ENCODE measurements at places on chromosomes 2 and 18.

DNA sequence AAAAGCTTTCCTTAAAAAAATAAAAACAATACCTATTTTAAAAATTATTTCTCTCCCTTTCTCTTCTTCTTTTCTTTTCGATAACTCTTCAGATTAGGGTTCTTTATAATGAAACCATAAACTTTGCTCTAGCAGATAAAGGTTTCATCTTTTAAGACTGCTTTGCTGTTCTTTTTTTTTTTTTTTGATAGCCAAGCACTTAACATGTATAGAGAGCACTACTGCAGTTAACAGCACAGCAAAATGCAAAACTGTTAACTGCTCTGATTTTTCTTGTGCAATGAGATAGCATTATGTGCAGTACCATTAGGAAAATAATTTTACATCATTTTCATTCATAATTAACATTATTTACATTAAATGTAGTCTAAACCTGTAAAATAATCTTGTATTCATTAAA is 36.3 kb downstream of the GALNT1 start:
- DNase-seq, result no peak

- no peak for DNase-seq
Measured at GRCh38 chr2:43631618-43632317, 5.3 kb upstream of the PLEKHH2 start.

DNA sequence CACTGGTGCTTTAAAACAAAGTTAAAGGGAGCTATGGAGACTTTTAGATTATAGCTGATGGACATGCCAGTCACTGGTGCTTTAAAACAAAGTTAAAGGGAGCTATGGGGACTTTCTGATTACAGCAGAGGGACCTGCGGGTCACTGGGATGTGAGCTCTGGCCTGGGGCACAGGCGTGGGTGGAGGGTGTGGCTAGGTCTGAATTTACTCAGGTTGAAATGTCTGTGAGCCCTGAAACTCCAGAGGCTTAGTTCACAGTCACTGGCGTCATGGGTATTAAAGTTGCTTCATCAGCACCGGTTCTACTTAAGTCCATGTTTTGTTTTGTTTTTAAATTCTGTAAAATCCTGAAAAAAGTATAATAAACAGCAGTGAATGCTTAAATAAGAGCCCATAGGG is 49.0 kb upstream of the TMEM18 start:
- no peak for DNase-seq

- DNase-seq, result no peak
Measured at GRCh38 chr18:70981400-70982140, 692.7 kb downstream of the SOCS6 start.

GRCh38 chr2:97784953-97785352 is 71.6 kb downstream of the ZAP70 start:
- no peak for DNase-seq

GRCh38 chr2:70029814-70030409 is 57.4 kb upstream of the PCBP1 start:
- no peak for DNase-seq

- no peak for DNase-seq
Measured at GRCh38 chr2:100655446-100655845, 92.7 kb downstream of the PDCL3 start.

GRCh38 chr2:98561902-98562695 is 46.2 kb downstream of the COA5 start:
- no peak for DNase-seq

- no peak for DNase-seq
Measured at GRCh38 chr2:160426604-160427003, 67.0 kb downstream of the RBMS1 start.

DNA sequence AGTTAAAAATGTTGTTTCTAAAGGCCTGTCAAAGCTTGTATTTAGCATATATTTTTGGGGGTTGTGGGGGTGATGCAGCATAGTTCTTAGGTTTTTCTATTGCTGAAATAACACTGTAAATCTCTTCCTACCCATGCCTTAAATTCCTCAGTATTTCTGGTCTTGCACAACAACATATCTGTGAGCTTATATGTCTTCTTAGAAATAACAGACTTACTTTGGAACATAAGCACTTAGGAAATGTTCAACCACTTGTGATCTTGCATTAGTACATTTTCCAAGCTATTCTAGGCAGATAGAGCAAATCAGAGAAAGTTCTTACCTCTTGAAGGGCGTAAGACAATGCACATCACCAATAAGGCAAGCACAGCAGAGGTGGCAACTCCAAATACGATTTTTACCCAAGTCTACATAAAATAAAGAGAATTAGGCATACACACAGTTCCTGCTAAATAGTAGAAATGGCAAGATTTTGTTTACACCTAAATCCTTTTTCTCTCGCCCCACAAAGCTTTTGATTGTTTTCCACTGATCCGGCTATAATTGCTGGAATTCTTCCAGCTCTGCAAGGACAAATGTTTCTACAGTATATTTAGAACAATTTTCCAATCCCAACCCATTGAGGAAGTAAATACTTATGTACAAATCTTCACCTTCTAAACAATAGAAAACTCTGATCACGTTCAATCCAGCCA is 512 bp downstream of the FAP start:
- DNase-seq, result no peak

DNA sequence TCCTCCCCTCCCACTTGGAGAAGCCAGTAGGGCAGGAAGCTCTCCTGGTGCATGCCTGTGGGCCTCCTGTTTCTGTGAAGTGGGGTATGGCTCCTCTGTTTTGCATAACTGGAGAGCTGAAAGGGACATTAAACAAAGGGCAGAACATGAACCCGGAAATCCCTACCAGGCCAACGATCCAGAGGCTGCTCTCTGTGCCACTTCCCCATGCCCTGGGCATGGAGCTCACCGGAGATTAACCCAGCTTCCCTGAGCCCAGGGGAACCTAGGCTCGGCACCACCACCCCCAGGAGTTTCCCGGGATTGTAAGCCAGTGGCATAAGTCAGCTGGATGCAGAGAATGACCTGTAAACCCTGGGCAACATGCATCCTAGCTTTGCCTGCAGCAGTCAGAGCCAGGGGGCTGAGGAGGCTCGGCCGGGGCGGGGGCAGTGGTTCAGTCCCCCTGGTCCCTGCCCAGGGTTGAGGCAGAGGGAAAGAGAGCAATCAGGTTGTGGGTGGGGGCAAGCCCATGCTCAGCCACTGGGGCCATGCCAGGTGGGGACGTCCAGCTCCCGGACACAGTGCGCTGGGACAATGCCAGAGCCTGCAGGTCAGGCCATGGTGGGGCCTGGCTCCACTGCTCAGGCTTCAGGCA is 49.5 kb downstream of the TIMM21 start:
- no peak for DNase-seq

DNA sequence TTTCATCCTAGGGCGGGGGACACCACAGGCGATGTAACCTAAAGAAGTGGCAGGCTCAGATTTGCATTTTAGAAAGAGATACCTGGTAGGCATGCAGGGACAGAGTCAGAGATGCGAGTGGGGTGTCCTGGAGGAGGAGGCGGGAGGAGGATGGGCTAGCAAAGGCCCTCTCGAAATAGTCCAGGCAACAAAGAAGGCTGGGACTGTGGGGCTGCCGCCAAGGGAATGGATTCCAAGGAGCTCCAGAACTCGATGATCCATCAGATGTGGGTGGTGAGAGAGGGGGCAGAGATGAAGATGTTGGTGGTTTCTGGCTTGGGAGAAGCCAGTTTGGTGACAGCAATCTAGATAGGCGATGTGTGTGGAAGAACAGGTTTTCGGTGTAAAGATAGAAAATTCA is 12.5 kb upstream of the INPP5D start:
- DNase-seq, result no peak

- DNase-seq, result no peak
Measured at GRCh38 chr2:25410370-25410769, 68.6 kb upstream of the DNMT3A start.

DNA sequence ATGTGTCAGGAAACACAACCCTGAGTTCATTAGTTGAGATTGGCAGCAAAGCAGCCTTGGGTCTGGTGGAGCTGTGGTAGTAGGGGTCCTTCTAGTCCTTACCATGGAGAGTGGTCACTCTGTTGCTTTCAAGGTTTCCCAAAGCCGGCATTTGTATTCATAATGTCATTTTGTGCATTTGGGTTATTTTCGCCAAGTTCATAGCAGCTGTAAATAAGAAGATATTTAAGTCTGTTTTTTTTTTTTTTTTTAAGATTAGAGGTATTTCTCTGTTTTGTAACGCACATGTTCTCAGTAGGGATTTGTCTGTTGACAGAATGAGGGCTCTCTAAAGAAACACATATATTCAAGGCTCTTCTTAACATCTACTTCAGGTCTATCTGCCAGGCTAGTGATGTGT is 114.1 kb downstream of the PRPF40A start:
- DNase-seq, result no peak

- DNase-seq, result no peak
Measured at GRCh38 chr2:69776886-69777785, 35.2 kb downstream of the ANXA4 start.

- DNase-seq, result no peak
Measured at GRCh38 chr2:217953531-217953932, 49.3 kb downstream of the TNS1 start.

GRCh38 chr2:128347171-128347558 is 28.5 kb upstream of the HS6ST1 start:
- no peak for DNase-seq

DNA sequence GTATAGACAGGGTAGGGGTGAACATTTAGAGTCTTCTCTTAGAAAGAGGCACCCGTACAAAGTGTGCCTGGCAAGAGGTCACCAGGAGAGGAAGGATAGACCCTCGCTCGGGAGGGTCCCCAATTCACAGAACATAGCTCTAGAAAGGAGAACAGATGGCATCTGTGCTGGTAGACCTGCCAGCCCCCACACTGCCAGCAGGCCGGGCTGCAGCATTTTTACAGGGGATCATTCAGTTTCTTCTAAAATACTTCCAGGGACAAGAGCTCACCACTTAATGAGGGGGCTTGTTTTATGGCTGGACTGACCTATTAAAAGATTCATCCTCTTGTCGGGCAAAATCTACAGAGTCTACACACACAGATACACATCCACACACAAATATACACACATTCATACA is 149.9 kb downstream of the SEPTIN10 start:
- DNase-seq, result no peak

- no peak for DNase-seq
Measured at GRCh38 chr2:59342166-59342565, 1101.0 kb upstream of the FANCL start.

DNA sequence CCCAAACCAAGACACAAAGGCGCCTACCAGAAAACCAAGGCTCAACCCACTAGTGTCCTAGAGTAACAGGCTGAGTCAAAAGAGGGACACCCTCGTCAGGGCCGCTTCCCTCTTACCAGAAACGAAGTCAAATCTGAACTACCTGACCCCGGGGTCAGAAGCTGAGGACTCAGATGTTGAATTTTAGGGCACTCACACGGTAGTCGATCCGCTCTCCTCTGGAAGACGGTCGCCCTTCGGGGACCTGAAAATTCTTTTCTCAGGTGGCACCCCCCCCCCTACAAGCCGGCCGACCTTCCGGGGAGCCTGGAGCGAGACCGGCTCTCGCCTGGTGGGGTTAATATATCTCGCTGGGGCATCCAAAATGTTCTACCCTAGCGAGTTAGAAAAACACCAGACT is 121.1 kb upstream of the KCNJ3 start:
- DNase-seq, result no peak

GRCh38 chr18:58221060-58221725 is 177.2 kb downstream of the NEDD4L start:
- no peak for DNase-seq

GRCh38 chr18:28050545-28050944 is 126.4 kb downstream of the CDH2 start:
- no peak for DNase-seq

GRCh38 chr18:58776084-58776483 is 88.6 kb upstream of the ZNF532 start:
- DNase-seq, result no peak

DNA sequence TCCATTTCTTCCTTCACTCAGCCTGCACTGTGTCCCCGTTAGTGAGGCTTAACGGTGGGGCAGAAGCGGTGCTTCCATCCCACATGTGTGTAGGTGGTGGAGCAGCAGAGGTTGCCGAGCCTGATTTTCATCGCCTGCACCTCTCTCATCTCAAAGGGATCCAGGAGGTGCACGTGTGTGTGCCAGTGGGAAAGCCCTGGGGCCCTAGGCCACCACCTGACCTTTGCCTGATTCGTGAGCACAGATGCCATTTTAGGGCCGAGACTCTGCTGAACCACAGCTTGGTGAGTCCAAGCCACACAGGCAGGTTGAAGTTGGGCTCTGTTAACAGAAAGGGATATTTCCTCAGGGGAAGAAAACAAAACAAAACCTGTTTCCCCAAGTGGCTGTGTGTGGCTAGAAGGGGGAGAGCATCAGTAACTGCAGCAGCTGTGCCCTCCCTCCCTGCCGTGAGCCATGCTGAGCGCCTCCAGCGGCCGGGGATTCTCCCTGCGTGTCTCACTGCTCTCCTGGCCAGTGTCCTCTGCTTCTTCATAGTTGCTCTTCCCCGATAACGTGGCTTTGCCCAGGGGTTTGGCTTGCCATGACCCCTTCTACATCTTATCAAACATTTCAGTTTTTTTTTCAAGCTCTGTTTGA is 81.5 kb downstream of the MAPRE2 start:
- no peak for DNase-seq

DNA sequence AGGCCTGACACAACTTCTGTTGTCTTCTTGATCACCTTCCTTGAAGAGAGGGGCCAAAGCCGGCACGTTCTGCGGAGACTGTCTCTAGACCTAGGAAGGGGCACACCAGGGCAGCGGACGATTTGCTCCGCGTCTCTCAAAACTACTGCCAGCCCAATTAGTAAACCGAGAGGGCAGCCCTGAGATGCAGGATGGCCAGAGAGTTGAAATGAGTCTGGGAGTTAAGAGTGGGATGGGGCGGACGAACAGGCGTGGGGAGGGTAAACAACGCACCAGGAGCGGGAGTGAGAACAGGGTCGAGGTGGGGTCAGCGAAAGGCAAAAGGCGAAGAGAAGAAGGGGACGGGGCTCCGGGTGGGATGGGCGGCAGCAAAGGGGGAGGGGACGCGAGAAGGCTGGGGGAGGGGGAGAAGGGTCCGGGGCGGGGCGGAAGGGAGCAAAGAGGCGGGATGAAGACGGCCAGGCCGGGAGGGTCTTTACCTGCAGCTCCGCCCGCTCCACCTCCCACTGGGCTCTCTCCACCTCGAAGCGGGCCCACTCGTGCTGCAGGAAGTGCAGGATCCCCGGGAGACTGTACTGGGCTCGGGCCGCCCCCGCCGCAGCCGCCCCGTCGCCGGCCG is 476 bp downstream of the STRN start:
- peak; percentile 31 for DNase-seq

GRCh38 chr18:79887181-79888000 is 64.1 kb downstream of the SLC66A2 start:
- DNase-seq, result no peak

GRCh38 chr2:233404222-233404621 is 49.9 kb downstream of the DGKD start:
- no peak for DNase-seq
